Large intestine (tissue), 12 donors: ENCODE measurements at places on chromosomes 11 and 22. TPM values are rescaled to one million over a fixed set of nuclear protein-coding genes. Genes with fewer than 3 reads are reported as not detected.

DNA sequence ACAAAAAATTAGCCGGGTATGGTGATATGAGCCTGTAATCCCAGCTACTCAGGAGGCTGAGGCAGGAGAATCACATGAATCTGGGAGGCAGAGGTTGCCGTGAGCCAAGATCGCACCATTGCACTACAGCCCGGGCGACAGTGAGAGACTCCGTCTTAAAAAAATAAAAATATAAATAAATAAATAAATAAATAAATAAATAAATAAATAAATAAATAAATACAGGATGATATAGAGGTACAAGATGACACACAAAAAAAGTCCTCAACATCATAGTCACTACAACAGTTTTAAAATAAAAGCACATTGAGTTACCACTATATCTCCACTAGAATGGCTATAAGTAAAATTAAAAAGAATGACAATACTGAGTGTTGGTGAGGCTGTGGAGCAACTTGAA, 97.8 kb downstream of the ALX4 start:
- DNase-seq = no peak

DNA sequence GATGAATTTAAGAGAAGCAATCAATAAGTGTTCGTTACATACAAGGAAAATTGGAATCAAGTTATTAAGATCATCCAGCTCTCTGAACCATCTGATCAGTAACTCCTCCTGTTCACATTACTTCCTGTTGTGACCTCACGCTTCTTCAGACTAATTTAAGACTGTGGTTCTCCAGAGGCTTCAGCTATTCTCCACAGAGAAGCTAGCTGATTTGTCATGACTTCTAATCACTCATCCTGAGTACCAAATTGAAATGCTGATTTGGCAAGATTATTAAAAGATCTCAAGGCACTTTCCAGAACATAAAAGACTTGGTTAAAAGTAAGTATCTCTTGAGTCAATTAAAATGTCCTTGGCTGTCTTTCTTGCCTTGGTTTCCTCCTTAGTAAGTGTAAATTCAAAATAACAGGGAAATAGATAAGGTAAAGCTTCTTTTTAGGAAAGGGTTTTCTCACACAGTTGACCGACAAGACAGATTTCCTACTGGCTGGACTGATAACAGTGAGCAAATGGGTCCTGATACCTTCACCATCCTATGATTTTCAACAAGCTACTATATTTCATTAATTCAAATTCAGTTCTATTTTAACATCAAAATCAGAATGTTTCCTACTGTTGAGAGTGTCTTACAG, 38.5 kb downstream of the GAB2 start:
- DNase-seq = no peak

GRCh38 chr11:113199866-113200265, 114.5 kb upstream of the TTC12 start:
- peak; percentile 11 for DNase-seq

CCDC81 gene
- polyA plus RNA-seq = 0.85 TPM
